ENCODE measurements at places on chromosomes 6 and 20.

- no peak for DNase-seq
Measured at GRCh38 chr6:18327626-18328025, 59.5 kb upstream of the RNF144B start.

GRCh38 chr20:61941721-61942405, 123.8 kb downstream of the TAF4 start:
- DNase-seq = no peak

- DNase-seq = no peak
Measured at GRCh38 chr6:30834646-30835045, 49.7 kb upstream of the DDR1 start.

DNA sequence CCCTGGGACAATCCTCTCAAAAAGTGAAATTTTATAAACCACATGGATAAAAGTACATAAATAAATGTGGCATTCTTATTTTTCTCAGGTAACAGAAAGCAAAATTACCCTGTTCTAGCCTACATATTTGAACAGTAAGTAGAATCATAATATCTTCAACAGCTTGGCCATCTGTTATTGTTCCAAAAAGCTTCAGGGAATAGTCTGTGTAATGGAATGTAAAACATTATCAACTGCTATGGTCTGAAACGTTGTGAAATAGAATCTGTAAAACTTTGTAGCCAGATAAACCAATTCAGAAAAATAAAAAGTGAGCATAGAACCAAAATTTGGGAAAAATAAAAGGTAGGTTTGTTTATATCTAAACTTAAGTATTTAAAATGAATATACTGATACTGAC, 114.7 kb downstream of the THEMIS start:
- DNase-seq = no peak

GRCh38 chr6:107822176-107823046, 1.7 kb downstream of the SCML4 start:
- DNase-seq = no peak

GRCh38 chr6:41277605-41278004, 8.9 kb downstream of the TREM1 start:
- DNase-seq = no peak

- no peak for DNase-seq
Measured at GRCh38 chr6:112298021-112298745, 43.8 kb upstream of the LAMA4 start.

DNA sequence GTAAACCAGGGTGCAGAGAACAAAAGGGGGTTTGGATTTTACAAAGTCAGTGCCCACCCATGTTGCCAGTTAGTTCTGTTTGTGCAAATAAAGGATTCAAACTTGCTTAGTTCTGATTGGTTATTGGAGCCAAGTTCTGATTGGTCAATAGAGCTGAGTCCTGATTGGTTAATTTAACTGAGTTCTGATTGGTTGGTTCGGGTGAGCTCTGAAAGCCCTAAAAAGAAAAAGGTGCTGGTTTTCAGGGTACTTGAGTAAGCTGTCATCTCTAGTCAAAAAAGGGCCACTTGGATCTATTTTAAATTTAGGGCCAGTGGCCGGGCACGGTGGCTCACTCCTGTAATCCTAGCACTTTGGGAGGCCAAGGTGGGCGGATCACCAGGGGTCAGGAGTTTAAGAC, 47.6 kb downstream of the SCGN start:
- no peak for DNase-seq

GRCh38 chr20:49386848-49387580, 95.5 kb downstream of the KCNB1 start:
- DNase-seq = no peak

GRCh38 chr20:49167811-49168507, 20.2 kb downstream of the STAU1 start:
- DNase-seq = no peak

DNA sequence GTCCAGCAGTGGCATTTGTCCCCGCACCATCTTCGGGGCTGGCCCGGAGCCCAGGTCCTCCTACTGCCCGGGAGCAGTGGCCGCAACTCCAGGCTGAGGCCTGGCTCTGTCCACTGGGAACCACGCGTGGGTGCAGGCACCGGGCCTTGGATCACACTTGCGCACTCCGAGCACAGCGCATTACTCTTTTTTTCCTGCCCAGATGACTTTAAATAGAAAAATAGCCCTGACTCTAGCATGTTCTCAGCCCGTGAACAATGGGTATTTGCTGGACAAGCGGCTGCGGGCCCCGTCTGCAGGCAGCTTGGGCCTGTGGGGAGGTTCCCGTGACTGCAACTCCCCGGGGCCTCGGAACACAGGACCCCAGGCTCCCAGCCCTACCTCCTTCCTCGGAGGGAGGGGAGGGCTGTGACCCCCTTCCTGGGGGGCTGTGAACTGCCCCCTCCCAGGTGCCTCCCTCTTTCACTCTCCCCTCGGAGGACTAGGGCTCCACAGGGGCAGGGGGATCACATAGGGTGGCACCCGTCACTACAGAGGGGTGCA, 162.2 kb downstream of the TBXT start:
- DNase-seq = no peak
